Neuronal stem cell (in vitro differentiated cells): ENCODE measurements at places on chromosomes 2 and 18.
A peak's percentile ranks its signal among the peaks of the same experiment; 100 is the strongest.

GRCh38 chr2:144466637-144467036 is 53.3 kb downstream of the ZEB2 start:
- no peak for DNase-seq

DNA sequence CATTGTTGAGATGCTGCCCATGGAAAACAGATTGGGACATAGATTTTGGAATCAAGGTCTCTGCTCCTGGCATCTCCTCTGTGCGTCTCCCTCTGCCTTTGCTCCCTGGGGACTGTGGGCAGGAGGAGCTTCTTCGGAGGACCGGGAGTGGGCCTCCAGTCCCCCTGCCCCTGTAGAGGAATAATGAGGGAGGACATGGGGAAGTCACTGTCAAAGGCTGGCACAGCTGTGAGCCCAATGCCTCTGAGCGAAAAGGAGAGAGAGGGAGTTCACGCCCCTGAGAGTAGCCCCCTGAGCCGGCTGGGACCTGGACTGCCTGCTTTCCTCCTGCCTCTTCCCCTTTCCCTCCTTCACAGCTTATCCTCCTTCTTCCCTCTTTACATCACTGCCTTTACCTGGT is 195.0 kb downstream of the LOXHD1 start:
- no peak for DNase-seq

- no peak for DNase-seq
Measured at GRCh38 chr2:216004697-216005283, 8.6 kb downstream of the MREG start.

DNA sequence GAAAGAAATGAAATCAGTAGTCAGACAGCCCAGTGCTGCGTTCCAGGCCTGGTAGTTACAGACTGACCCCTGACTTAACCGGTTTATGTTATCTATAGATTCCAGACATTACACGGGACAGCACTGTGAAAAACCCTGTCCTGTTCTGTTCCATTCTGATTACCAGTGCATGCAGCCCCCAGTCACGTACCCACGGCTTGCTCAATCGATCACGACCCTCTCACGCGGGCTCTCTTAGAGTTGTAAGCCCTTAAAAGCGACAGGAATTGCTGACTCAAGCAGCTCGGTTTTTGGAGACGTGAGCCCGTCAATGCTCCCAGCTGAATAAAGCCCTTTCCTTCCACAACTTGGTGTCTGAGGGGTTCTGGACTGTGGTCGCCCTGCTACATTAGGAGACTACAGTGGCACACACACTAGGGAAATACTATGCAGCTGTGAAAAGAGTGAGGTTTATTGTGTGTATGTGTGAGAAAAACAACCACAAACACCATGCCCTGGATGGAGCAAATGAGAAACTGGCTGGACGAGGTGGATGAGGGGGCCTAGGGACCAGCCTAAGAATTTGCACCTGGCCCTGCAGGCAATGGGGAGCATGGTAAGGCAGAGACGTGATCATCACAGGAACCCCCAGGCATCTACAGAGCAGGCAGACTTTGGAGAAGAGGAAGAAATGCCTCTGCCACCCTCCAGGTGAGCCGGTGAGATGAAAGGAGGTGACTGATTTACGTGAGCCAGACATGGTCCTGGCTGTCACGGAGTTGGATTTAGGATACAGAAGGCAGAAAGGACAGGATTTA is 49.1 kb upstream of the SEMA4C start:
- no peak for DNase-seq

DNA sequence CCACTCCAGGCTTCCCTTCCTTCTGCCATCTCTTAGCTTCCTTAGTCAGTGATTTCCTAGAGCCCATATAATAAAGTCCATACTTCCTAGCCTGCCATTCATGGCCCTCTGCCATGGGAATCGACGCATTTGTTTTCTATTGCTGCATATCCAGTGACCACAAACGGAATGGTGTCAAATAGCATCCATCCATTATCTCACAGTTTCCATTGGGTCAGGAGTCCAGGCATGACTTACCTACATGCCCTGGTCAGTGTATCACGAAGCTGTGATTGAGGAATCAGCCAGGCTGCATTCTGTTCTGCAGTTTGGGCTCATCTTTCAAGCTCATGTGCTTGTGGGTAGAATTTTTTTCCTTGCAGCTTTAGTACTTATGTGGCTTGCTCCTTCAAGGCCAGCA is 209.7 kb upstream of the EPAS1 start:
- no peak for DNase-seq

DNA sequence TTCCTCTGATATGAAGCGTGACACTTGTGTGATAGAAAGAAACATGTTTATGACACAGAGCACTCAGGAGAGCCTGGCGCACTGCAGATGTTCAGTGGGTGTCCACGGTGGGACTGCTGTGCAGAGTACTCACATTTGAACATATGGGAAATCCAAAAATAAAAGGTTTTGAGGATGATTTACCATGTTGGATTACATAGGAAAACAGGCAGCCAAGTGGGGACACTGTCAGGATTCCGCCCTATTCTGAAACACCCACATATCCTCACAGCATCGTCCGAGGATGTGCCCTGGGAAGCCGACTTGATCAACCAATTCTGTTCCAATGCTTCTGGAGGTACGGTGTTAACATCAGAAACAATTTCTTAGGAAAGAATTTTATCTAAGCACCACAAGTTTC is 263.7 kb downstream of the TGIF1 start:
- no peak for DNase-seq

DNA sequence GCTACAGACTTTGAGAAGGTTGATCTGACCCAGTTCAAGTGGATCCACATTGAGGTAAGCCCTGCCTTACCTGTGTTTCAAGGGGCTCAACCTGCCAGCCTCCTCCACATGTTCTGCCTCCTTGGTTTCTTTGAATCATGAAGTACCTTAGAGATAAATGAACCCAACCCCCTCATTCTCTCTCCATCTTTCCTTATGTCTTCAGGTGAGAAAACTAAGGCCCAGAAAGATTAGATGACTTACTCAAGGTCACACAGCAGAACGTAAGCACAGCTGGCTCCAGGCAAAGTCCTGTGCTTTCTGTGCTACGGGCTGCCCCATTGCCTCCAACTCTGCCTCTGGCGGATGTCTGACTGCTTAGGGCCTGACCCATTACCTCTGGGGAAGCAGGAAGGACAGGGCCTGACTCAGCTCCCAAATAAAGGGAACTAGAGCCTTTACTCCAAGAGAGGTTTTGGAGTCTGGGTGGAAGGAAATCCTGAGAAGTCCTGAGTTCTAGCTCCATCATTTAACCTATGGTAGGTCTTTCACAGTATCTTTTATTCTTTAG is 10.3 kb downstream of the KHK start:
- no peak for DNase-seq

- DNase-seq: no peak
Measured at GRCh38 chr2:70073493-70073892, 13.8 kb upstream of the PCBP1 start.

DNA sequence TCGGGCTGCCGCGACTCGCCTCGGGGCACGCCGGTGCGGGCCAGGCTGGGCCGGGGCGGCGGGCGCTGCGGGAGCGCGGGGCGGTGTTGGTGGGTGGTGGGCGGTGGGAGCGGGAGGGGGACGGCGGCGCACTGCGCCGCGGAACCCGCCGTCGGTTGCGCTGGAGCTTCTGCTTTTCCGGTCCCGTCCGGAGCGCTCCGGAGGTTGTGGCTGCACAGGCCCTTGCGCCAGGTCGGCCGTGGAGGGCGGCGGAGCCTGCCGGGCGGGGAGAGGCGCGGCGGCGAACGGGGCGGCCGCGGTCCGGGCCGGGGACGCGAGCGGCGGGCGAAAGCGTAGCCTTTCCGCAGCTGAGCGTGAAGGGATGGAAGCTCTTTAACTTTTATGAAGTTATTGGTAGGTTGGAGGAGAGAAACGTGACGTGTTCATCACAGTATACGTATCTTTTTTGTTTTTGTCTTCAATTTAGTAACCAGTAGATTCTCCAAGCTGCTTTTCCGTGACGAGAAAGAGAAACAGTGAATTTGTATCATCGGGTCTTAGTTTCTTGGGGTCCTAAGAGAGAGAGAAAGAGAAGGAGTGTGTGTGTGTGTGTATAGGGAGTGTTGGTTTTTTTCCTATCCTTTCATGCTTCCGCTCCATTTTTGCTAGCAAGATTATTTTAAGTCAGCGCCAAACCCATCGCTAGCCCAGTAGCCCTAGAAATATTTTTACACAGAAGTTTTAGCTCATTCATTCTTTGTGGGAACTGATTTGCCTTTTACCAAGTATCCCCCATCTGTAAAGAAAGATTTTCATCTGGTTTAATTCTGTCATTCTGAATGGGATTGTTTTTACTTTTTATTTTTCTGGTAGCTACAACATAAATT is 535 bp downstream of the ATG4B start:
- DNase-seq: no peak

GRCh38 chr2:8889978-8890377 is 52.6 kb upstream of the KIDINS220 start:
- no peak for DNase-seq

- DNase-seq: no peak
Measured at GRCh38 chr18:13563390-13563805, 163.0 kb downstream of the FAM210A start.

GRCh38 chr18:78754311-78755043 is 225.1 kb upstream of the SALL3 start:
- no peak for DNase-seq

DNA sequence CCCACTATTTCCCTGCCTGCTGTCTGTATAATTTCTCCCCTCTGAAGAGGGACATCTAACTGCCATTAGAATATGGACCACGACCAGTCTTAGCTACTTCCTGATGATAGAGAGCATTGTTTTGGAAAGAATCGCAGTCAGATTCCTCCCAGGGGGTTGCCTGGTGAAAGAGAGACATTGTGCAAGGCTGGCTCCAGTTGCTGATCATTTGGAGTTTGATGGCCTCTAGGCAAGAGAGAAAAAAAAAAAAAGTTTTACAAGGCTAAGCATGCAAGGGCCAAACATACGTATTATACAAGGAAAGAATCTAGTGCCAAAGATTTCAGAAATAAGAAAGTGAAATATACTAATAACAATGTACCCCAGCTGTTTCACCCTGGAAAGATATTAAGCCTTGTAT is 182.2 kb downstream of the CMPK2 start:
- no peak for DNase-seq

- no peak for DNase-seq
Measured at GRCh38 chr2:227889336-227889735, 17.9 kb downstream of the DAW1 start.

DNA sequence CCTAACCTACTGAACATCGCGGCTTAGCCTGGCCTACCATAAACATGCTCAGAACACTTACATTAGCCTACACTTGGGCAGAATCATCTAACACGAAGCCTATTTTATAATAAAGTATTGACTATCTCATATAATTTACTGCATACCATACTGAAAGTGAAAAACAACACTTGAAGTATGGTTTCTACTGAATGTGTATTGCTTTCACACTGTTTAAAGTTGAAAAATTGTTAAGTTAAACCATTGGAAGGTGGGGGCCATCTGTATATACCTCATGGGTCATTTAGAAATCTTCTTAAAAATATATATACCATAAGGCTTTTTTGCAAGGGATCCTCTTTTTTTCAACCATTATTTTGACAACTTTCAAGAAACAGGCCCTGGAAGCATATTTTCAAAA is 16.5 kb downstream of the RNF149 start:
- no peak for DNase-seq

DNA sequence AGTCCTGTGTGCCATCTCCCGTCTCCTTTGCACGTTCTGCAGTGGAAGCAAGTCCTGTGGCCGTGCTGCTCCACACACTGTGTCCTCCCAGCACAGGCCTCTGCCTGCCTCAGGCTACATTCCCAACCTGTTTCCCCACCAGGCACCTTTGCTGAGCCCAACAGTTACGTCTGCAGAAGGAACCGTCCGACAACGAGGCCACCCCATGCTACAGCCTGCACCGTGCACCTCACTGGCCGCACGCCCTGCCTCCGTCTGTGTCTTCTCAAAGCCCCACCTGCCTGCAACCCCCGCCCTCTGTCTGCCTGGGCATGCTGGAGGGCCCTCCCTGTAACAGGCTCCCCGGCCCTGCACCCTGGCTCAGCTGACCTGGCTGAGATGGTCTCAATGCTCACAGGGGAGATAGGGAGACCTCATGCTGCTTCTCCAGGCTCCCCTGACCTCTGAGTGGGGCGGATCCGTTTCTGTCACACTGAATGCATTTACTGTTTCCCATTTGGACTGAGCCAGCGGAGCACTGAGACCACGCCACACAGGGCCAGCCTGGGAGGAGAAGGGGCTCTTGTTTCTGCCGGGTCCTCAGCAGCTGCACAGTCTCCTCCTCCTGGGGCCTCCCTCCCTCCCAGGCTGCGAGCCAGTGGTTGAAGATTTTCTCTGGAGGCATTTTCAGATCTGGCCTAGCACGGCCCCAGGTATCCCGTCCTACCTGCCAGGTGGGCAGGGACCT is 109.1 kb upstream of the OTOS start:
- DNase-seq: no peak

GRCh38 chr2:129300456-129300855 is 679.0 kb upstream of the RAB6C start:
- DNase-seq: no peak

- DNase-seq: no peak
Measured at GRCh38 chr2:74815941-74816340, 18.0 kb upstream of the HK2 start.

- DNase-seq: no peak
Measured at GRCh38 chr2:150403457-150403856, 84.0 kb downstream of the RND3 start.

DNA sequence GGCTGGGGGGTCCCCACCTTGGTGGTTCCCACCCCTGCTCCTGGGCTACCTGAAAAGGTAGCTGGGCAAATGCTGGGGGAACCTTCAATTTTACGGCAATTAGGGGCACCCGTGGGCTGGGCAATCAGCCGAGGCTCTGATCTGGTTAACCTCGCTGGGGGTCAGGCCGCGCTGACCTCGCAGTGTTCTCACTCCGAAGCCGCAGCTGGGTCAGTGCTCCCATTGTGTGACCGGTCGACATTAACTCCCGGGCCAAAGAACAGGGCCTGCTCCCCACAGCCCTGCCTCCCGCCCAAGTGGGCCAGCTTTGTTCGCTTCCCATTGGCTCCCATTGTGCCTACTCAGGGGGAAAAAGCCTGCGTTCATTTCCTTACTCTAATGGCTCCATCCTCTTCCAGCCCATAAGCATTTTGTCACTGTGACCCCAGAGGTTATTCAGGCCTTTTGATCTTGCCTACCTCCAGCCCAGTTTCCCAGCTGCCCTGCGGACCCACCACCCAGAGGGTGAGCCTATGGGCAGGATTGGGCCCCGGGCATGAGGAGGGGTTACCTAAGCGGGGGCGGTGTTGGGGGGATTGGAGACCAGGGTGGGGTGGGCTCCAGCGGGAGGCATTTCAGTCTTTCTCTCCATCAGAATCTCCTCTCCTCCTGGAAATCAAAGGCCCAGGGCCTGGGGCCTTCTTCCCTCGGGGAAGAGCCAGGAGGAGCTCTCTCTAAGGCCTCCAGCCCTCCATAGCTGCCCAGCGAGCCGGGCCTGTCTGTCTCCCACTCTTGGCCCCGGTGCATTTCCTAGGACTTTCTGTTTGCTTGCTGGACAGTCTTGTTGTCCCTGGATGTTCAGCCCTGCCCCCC is 90.1 kb downstream of the MYCN start:
- peak; percentile 91 for DNase-seq
